ENCODE measurements at places on chromosomes 1 and 21.
A peak's percentile ranks its signal among the peaks of the same experiment; 100 is the strongest.

GRCh38 chr21:29800056-29800455 lies 139.7 kb downstream of the GRIK1 start:
- no peak for DNase-seq

DNA sequence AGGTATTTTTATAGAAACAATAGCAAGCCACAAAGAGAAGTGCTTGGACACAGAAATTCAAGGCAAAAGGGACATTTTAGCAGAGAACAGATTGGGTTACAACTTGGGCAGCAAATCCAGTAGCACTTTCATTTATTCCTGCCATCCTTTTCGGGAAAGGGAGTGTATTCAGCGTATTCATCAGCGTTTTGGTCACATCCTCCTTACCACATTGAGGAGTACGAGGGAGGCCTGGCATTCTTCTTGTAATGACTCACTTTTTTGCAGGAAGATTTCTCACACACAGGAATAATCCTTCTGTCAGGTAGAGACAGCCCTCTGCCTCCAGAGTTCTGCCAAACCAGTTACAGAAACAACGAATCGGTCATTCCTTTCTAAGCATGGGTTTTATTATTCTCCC lies 18.1 kb upstream of the FAM78B start:
- no peak for DNase-seq

GRCh38 chr21:32340863-32341848 lies 42.5 kb downstream of the MRAP start:
- no peak for DNase-seq

DNA sequence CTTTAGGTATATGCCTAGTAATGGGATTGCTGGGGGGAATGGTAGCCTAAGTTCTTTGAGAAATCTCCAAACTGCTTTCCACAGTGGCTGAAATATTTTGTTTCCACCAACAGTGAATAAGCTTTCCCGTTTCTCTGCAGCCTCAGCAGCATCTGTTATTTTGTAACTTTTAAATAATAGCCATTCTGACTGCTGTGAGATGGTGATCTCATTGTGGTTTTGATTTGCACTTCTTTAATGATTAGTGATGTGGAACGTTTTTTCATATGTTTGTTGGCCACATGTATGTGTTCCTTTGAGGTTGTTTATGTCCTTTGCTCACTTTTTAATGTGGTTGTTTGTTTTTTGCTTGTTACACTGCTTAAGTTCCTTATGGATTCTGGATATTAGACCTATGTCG lies 237.4 kb downstream of the CENPF start:
- peak; percentile 74 for DNase-seq

DNA sequence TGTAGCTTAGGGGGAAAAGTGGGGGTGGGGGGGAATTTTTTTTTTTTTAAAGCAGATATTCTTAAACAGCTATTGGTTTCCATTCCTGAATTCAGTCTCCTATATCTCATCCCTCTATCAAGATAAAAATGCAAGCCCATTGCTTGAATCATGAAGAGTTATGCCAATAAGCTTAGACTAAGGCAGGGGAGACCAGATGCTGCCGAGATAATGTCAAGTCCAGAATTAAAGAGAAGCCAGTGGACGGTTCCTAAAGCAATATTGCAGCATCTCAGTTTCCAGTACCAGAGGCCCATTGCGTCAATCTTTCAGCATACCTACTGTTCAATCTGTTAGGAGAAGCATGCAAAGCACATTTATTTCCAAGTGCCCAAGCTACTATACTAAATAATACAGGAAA lies 309.4 kb downstream of the BARHL2 start:
- DNase-seq: no peak

DNA sequence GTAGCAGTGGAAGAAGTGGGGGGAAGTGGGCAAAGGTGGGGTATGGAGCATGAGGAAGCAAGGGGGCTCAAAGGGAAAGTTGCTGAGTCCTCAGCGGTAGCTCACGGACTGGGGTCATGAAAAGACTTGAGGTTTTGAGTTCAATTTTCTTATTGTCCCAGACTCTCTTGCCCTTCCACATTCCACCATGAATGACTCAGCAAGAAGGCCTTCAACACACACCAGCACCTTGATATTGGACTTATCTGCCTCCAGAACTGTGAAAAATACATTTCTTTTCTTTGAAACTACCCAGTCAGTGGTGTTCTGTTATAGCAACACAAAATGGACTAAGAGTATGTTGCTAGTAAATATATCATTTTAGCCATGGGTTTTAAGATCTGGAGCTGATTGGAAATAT lies 17.3 kb upstream of the RHBDL2 start:
- peak; percentile 30 for DNase-seq

DNA sequence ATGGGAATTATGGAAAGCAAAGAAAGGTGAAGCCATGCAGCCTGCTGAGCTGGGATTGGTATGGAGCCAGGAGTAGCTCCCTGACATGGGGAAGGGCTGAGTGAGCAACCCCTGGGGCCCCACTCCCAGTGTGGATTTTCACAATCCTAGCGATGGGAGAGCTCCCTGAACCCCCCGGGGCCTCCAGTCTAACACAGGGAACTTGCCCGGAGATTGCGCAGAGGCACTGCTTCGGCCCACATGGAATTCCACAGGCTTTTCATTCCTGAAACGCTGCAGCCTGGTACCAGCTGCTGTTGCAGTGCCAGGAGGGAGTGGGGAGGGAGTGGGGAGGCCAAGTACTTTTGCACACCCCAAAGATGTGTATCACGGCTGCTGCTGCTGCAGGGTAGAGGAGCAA lies 110.4 kb upstream of the C21orf91 start:
- DNase-seq: no peak

DNA sequence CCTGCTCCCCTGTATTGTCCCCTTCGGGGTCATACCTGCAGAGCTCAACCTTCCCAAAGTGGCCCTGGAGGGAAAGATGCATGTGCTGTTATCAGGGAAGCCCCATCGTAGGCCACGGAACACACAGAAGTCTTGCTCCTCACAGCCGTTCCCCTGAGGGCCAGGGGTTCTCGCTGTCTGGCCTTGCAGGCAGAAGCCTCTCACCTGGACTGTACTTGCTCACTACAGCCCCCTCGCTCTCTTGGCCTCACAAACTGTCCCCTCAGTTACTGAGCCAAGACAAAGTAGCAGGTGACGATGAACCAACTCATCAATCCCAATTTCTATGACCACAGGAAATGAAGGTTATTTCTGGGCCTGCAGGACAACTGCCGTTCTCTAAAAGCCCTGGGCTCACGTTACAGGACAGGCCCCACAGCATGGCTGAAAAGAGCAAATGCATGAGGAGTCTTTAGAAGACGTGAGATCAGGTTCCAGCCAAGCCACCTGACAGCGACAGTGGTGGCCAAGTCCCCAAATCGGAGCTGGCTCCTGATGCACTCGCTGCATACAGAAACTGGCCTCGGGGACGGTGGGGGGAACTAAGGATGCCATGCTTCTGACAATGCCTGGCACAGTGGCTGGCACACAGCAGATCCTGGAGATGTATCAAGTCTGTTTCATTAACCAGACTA lies 95.0 kb downstream of the RAVER2 start:
- no peak for DNase-seq

- no peak for DNase-seq
These were observed 3.7 kb upstream of the PHACTR4 start for GRCh38 chr1:28365864-28366263.

GRCh38 chr1:55384637-55385036 lies 169.5 kb upstream of the USP24 start:
- DNase-seq: no peak

GRCh38 chr1:3333903-3334302 lies 120.6 kb upstream of the ARHGEF16 start:
- DNase-seq: no peak

DNA sequence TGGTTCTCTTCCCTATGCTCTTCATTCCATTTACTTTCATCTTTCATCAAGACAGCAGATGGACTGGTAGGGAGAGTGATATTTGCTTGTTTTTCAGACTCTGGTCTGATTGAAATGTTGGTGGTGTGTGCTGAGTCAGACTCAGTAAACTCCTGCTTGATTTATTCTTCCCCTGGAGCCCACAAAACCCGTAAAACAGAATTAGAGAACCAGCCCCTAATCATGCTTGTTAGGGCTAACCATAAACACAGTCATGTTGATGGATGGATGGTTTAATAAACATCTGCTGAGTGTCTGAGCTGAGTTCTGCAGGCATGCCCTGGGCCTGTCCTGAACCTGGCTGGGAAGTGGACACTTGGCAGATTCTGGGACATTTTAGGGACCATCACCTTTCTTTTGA lies 24.8 kb downstream of the NOS1AP start:
- no peak for DNase-seq

DNA sequence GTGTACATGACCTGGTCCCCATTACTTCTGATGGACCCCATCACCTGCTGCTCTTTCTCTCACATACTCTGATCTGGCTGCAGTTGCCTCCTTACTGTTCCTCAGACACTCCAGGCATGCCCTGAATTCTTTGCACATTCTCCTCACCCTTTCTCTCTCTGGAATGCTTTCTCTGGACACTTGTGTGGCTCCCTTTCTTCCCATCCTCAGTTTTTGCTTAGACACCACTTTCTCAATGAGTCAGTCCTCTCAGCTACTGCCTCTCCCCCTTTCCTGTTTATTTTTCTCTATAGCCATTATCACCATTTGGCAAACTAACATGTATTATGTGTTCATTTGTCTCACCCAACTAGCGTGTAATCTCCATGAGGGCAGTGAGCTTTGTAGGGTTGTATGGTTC lies 28.1 kb downstream of the PLXNA2 start:
- DNase-seq: peak; percentile 43

GRCh38 chr1:206691604-206692003 lies 6.9 kb downstream of the MAPKAPK2 start:
- DNase-seq: peak; percentile 63

DNA sequence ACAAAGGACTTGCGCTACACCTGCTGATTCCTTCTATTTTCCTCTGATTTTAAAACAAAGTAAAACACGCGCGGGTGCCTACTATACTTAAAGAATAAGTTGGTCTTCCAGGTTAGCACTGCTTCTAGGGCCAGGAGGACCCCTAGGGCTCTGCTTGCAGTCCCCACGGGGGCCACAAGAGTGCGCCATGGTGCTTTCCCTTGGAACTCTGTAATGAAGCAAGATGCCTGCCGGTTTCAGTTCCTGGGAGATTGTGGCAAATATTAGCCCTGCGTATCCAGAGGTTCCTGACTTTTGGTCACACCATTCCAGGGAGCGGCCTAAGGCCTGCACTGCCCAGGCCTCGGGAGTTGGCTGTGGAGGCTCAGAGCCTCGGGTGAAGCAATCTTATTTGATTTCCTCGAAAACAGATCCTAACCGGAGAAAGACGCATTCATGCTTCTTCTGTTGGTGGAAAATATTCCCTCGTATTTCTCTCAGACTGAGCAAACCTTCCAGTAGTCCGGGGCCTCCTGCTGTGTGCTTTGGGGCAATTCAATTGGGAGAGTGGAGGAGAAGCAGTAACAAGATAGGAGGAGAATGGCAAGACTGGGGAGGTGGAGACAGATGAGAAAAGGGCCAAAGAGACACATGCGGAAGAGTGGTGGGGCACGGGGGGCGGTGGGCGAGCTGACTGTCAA lies 25.3 kb downstream of the ADAM30 start:
- peak; percentile 66 for DNase-seq

DNA sequence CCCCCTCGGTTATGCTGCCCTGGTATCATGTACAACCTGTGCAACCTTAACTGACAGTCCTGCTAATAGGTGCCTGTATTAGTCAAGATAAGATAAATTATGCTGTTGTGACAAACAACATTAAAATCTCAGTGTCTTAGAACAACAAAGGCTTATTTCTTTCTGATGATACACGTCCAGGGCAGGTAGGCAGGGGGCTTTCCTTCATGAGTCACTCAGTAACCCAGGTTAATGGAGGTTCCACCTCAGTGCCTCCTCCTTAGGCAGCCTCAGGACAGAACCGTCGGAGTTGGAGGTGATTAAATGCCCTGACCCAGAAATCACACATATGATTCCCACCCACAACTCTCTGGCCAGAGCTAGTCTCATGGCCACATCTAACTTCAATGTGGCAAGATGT lies 94.6 kb upstream of the CASZ1 start:
- no peak for DNase-seq

GRCh38 chr1:219568733-219569132 lies 44.2 kb downstream of the ZC3H11B start:
- DNase-seq: peak; percentile 30

GRCh38 chr1:216600730-216601609 lies 122.3 kb downstream of the ESRRG start:
- DNase-seq: peak; percentile 82

- no peak for DNase-seq
These were observed 26.4 kb upstream of the EEIG2 start for GRCh38 chr1:108533351-108534083.

DNA sequence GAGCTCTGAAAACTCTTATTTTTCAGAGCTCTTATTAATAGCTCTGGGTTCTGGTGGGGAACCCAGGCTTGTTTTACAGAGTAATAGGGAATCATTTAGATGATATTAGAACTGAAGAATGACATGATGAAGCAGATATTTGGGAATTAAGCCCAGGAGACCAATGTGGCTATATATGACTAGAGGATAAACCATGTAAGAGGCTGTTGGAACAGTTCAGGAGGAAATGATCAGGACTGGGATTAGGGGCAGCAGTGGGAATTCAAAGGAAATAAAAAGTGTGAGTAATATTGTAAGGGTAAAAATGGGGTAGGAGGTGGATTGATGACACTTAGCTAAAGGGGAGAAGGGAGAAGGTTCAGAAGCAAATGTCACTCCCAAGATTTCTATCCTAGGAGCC lies 58.6 kb downstream of the GIPC2 start:
- DNase-seq: peak; percentile 91

- DNase-seq: peak; percentile 70
These were observed 47.8 kb upstream of the SRSF10 start for GRCh38 chr1:24027838-24028468.

DNA sequence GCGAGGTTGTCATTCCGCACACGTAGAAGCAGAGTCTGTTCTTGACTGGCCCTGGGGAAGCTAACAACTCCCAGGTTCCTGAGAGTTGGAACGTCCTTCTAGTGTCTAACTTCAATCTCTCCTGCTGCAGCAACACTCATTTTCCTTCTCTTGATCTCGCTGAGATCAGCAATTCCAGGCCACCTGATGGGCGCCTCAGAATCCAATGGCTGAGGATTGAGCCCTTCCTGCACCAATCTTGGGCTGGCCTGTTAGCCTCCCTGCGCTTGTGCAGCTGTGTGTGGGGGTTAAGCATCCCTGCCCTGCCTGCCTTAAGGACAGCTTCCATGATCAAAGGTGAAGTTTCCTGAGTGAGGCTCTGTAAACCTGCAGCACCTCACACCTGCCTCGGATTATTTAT lies 87.9 kb downstream of the SYT2 start:
- no peak for DNase-seq

- DNase-seq: no peak
These were observed 7.8 kb downstream of the PGM1 start for GRCh38 chr1:63601061-63601460.

DNA sequence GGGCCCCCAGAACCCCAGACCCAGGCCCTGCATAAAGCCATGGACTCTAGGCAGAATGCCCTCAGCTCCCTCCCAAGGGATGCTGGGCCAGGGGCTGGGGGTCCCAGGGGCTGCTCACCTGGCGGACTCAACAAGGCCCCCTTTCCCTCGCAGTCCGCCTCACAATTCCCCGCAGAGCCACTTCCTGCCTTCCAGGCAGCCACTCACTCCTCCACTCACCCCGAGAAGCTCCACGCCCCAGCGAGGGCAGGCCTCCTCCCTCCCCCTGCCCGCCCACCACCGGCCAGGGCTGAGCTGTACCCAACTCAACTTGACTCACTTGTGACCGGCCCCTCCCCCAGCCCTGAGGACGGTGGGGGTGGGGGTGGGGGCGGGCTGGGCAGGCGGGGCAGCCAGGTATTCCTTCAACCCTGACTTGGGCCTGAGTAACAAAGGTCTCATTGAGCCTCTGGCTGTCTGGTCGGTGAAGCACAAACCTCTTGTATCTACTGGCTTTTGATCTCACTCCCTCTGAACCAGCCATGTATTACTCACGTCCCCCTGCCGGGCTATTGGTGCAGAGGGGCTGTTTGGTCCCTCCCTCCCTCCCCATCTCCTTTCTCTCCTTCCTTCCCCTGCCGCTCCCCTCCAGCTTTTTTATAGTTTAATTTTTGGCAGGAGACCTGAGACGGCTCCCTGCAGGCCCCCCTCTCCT lies 5.9 kb downstream of the BLACAT1 start:
- DNase-seq: peak; percentile 13
